Substantia nigra (tissue), 51 donors: ENCODE measurements at places on chromosomes 3 and 15.

- no peak for DNase-seq
Observed at GRCh38 chr3:108387063-108387462, 90.7 kb downstream of the HHLA2 start.

DNA sequence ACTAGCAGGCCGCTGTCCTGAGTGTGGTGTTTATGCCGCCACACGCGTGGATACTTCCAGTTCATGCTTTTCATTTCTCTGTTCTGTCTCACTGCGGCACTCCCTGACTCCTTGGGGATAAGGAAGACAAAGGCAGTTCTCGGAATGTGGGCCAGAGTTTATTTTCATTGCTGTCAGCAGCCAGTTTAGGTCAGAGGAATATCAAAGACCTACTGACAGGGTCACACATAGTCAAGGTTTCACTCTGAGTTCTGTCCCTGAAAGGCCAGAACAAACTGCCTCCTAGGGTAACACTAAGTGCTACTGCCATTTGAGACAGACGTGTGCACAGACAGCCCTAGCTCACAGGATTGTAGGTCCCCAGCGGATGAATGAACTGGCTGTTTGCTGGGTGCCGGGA lies 27.3 kb upstream of the SPTBN5 start:
- DNase-seq, result no peak

- no peak for DNase-seq
Observed at GRCh38 chr3:20401253-20401652, 215.2 kb upstream of the SGO1 start.

- DNase-seq, result no peak
Observed at GRCh38 chr3:71407823-71408222, 175.7 kb downstream of the FOXP1 start.

DNA sequence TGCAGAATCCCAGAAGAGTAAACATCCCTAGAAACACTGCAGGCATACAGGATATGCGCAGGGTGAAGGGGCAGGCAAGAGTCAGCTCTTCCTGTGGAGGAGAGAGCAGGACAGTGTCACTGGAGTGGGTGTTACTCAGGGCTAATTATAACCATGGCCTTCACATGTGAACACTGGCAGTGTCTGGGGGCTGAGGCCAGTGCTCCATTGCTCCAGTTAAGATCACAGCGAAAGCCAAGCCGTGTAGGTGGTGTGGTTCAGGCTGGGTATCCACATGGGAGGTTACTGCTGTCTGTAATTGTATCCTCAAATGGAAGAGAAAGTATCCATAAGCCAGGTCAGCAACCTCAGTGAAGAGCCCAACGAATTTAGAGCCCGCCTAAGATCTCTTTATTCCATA lies 84.6 kb downstream of the MESD start:
- DNase-seq, result no peak

- DNase-seq, result no peak
Observed at GRCh38 chr3:5264896-5265770, 77.6 kb downstream of the EDEM1 start.

DNA sequence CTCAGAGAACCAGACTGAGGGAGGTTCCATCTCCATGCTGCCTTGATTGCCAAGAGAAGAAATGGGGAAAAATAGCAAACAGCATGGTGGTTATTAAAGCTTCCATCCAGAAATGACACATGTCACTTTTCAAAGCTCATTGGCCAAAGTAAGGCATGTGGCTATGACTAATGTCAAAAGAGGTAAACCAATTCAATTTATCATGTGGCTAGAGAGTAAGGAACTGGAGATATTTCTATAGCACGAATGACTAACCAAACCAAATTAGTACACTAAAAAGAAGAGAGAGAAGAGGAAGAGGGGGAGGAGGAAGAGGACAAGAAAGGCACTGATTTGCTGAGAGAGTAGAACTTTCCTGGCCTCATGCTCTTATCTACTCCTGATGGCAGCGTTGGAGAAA lies 115.2 kb upstream of the SLC6A11 start:
- no peak for DNase-seq

GRCh38 chr15:35827141-35827540 lies 281.2 kb upstream of the DPH6 start:
- DNase-seq, result no peak

GRCh38 chr3:144770915-144771351 lies 799.3 kb downstream of the DIPK2A start:
- DNase-seq, result no peak

DNA sequence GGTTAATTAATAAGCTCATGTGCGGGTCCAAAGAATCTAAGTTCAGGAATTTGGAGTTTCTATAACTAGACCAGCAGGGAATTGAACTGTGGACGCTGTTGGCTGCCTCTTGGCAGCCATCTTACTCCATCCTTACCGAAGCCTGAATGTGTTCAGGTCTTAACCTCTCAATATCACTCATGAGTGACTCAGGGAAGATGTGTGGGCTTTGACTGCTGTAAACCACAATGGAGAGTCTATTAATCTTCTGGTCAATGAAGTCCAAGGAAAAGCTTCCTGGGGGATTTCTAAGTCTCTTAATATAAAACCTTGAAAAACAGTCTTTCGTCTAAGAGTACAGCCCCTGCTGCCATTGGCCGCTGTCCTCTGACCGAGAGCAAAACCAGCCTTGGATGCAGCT lies 46.7 kb upstream of the OXTR start:
- DNase-seq, result no peak
